Muscle of arm (tissue), 14 donors: ENCODE measurements at places on chromosomes 11 and 22.

DNA sequence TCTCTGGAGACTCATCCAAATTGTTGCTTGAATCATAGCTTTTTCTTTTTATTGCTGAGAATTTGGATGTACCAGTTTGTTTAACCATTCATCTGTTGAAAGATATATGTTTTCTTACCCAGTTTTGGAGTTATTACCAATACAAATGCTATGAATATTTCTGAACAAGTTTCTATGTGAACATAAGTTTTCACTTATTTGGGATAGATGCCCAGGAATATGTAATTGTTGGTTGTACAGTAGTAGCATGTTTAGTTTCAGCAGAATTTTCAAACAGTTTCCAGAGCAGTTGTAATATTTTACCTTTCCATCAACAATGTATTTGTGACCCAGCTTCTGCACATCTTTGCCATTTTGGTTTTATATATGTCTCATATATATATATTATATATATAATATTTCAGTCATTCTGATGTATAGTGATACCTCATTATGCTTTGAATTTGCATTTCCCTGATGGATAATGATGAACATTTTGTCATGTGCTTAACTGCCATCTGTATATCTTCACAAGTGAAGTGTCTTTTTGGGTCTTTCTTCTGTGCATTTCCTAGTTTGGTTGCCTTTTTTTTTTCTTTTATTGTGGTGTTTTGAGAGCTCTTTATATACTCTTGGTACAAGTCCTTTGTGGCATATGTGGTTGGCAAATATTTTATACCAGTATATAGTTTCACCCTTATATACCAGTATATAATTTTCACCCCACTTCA is 118.8 kb downstream of the LUZP2 start:
- no peak for DNase-seq

GRCh38 chr11:91921974-91922373 is 302.6 kb upstream of the FAT3 start:
- no peak for DNase-seq

DNA sequence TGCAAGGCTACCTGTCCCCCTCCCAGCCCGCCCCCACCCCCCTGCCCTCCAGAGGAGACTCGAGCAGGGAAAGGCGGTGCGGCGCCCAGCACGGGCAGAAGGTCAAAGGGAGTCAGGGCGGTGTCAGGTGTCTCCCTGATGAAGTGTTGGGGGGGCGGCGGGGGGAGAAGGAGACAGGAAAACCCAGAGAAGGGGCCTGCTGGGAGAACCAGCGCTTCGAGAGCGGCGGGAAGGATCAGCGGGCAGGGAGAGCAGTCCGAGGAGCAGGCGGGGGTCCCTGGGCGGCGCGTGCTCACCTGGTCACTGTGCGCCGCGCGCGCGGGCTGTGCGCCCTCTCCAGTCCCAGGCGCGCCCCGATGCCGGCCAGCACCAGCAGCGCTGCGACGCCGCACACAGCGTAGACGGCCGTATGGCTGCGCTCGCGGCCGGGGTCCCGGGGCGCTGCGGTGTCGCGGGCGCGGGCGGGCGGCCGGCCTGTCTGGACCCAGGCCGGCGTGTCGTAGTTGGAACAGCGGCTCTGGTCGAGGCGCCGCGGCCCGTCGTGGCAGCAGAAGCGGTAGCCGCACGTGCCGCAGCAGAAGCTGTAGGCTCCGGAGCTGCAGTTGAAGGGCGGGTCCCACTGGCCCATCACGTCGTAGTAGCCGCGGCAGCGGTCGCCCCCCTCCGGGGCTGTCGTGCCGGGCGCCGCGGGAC is 886 bp downstream of the SHISA8 start:
- DNase-seq, result no peak

GRCh38 chr22:37219533-37219932 is 7.3 kb upstream of the SSTR3 start:
- DNase-seq, result no peak

- DNase-seq, result no peak
These were observed 182.7 kb downstream of the ADAMTS15 start for GRCh38 chr11:130631119-130631518.

DNA sequence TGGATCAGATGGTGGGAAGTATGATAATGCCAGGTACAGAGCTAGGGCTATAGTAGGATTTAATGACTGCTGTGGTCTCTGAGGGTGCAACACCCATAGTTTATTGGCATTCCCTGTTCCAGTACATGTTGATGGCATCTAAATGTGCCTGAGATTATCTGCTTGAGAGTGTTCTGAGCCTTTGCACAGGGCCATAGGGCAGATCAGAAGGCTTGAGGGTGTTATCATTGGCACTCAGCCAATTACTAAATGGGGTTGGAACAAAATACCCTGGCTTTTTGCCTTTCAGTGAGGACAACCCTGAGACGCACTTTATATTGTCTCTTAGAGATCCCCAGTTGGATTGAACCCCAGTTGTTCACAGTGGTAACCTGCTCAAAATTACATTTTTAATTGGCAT is 6.7 kb downstream of the SLC5A12 start:
- no peak for DNase-seq

- no peak for DNase-seq
These were observed 1.8 kb upstream of the TBC1D10A start for GRCh38 chr22:30328466-30329049.

GRCh38 chr11:116333001-116333535 is 439.7 kb downstream of the BUD13 start:
- DNase-seq, result no peak

- DNase-seq, result no peak
These were observed 282.8 kb downstream of the NTM start for GRCh38 chr11:131653260-131653659.

DNA sequence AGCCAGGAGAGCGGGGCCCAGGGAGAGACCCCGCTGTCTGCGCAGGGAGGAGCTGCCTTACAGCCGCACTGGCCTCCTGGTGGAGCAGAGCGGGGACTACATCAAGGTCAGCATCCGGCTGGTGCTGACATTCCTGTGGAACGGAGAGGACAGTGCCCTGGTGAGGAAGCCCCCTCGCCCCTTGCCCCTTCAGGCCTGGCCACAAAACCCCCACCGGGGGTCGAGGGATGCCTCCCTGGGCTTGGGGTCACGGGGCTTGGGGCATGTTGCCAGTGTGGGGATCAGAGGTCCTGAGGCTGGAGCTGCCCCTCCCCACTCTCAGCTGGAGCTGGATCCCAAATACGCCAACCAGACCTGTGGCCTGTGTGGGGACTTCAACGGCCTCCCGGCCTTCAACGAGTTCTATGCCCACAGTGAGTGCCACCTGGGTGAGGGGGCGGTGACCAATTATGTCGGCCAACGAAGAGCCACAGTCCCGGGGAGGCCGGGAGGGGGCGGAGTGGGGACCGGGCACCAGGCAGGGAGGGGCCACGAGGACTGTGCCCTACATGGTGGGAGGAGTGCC is 4.2 kb downstream of the MUC5B start:
- DNase-seq, result no peak
